Activated T-cell treated with anti-CD3 and anti-CD28 coated beads for 4 hours (primary cell): ENCODE measurements at places on chromosomes 7 and 10.

DNA sequence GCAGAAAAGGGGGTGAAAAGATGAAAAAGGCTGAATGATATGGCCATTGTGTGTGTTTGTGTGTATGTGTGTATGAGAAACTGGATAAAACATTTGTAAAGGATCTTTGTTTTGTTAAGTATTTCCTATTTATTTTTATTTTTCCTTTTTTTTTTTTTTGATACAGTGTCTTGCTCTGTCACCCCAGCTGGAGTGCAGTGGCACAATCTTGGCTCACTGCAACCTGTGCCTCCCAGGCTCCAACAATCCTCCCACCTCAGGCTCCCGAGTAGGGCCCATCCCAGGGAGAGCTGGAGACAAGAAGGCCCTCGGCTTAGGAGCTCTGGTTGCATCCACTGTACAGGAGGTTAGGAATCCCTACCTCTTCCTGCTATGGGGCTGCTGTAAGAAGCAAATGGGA, 6.9 kb upstream of the CALML5 start:
- no peak for DNase-seq

DNA sequence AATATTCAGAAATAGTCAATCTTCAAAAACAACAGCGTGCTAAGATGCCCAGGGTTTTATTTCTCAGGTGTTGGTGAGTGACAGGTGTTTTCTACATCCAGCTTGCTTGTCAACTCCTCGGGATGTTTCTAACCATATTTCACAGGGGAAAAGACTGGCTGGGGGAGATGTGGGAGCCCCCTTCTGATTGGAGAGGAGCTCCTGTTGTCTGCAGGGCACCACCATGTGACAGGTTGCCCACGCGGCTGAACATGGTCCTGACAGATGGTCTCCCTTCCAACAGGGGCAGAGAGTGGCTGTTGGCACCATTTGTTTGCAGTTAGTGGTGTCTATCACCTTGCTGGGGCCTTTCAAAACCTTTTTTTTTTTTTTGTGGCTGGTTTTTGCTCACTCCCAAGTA, 16.5 kb upstream of the GPR26 start:
- DNase-seq, result no peak

DNA sequence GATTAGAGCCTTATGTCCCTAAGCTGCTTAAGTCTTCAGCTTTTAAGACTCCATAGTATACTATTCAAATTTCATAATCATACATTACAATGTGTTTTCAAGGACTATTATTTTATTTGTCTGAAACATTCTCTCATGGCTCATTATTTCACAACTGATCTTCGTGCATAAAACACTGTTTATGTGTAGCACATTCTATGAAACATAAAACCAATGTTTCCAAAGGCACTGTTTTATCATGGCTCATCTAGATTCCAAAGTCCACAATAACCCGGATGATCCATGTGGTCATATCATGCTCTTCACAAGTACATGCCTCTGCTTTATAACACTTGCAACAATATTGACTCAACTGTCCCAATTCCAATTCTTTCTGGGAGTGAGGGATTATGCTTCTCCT, 806.1 kb downstream of the TNS3 start:
- no peak for DNase-seq

GRCh38 chr10:43076876-43077420, at the start of gene RET:
TSS of gene RET (plus strand) at chr10:43077069. CDS start at chr10:43077259, 190 bp downstream.
- DNase-seq, result no peak

DNA sequence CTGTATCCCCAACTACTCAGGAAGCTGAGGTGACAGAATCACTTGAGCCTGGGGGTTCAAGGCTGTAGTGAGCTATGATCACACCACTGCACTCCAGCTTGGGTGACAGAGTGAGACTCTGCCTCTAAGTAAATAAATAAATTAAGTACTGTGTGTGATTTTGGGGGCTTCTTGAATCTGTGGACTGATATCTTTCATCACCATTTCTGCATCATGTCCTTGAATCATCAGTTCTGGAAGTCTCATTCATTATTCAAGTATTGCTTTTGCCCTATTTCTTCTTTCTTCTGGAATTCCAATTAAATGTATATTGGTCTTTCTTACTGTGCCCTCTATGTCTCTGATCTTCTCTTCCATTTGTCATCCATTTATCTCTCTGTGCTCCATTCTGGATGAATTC, 46.7 kb upstream of the OPN4 start:
- no peak for DNase-seq

GRCh38 chr10:130329792-130330191, 193.6 kb downstream of the GLRX3 start:
- no peak for DNase-seq

DNA sequence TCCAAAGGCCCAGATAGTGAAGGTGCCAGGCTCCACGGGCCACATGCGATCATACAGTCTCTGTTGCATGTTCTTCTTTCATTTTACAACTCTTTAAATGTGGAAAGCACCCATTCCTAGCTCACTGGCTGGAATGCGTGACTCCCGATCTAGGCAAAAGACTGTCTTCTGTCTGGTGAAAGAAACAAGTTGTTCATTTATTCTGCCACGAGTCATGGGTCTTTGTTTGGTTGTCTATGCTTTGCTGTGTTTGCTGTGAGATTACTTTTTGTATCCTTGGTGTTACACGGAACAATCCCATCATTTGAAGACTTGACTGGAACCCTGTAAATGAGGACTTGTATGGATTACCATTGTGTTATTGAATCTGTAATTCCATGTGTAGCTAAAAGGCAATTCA, 41.9 kb downstream of the NPVF start:
- DNase-seq, result no peak

- no peak for DNase-seq
Observed at GRCh38 chr10:85916994-85917573, 449.5 kb downstream of the GRID1 start.

- DNase-seq, result no peak
Observed at GRCh38 chr7:151693140-151693539, 173.4 kb upstream of the RHEB start.

GRCh38 chr7:106617860-106618259, 43.1 kb downstream of the CCDC71L start:
- DNase-seq, result no peak

GRCh38 chr10:51447119-51447518, 252.3 kb downstream of the CSTF2T start:
- DNase-seq, result no peak

DNA sequence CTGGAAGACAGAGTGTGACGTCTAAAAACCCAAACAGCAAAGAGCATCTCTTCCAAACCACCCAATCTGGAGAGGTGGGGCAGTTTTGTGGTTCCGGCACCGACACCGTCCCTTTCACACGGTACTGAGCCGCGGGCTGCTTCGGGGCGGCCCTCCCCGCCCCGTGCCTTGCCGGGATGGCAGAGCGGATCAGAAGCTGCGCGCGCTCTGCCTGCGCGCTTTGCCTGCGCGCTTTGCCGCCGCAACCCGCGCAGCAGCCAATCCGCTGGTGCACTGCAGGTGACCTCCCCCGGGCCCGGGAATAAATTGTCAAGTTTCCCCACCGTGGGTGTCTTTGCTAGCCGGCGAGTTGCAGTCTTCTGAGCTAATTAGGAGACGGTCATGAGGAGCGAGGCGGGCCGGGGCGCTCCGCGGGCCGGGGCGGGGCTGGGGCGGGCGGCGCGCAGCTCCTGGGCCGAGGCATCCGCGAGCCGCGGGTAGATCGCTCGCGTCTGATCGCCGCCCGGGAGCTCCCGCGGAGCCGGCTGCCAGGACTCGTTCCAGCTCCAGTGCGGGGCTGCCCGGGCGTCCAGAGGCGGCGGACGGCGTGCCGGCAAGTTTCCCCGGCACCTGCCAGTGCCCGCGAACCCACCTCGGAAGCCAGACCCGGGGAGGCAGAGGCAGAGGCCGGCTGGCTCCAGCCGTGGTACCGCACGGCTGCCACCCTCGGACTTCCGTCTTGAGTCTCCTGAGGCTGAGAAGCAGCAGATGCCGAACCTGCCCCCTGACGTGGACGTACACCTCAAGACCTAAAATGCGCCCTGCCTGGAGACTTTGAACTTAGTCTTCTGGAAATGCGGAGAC, 536.0 kb upstream of the GALNT17 start:
- no peak for DNase-seq

DNA sequence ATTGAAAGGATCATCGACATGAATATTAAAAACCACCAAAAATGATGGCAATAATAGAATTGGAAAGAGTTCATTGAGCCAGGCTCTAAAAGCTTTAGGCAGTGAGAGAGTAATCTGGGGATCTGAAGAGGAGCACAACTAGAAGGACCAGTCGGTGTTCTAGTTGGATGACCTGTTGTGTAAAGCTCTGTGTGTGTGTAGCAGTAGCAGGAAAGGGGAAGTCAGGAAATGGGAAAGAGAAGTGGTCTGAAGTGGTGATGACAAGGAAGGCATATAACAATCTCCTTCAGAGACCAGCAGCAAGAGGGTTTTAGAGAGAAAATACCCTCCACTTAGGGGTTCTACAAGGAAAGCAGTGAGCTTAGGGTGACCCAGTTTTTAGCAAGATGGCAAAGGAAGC, 539.2 kb downstream of the HTR7 start:
- no peak for DNase-seq

- no peak for DNase-seq
Observed at GRCh38 chr10:119383174-119383856, 159.2 kb downstream of the RGS10 start.

- no peak for DNase-seq
Observed at GRCh38 chr7:127776776-127777386, 124.9 kb downstream of the SND1 start.

- DNase-seq, result no peak
Observed at GRCh38 chr7:149865437-149865836, 8.3 kb upstream of the ATP6V0E2 start.

GRCh38 chr7:77757589-77757988, 40.6 kb downstream of the TMEM60 start:
- no peak for DNase-seq

- no peak for DNase-seq
Observed at GRCh38 chr10:49133706-49134248, at the start of gene FAM170B. TSS of gene FAM170B (minus strand) at chr10:49134021. CDS start at chr10:49133918, 103 bp downstream.

DNA sequence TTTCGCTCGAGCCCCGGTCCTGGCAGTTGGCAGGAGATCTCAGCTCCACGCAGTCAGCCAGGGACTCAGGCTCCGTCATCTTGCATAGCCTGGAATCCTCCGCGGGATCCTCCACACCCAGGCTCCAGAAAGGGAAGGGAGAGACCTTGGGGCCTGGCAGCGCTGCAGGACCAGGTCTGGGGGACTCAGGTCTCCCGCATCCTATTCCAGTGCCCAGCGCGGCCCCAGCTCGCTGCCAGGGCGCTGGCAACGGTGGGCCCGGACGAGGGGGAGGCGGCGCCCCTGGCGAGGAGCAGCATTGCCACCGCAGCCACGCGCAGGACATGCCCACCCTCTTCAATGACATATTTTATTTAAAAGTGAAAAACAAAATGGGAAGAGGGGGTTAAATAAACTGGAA, 83.4 kb downstream of the LANCL2 start:
- DNase-seq, result no peak

- DNase-seq, result no peak
Observed at GRCh38 chr10:84432891-84433290, 104.5 kb downstream of the CCSER2 start.

- DNase-seq, result no peak
Observed at GRCh38 chr10:130758529-130758928, 553.0 kb downstream of the TCERG1L start.

DNA sequence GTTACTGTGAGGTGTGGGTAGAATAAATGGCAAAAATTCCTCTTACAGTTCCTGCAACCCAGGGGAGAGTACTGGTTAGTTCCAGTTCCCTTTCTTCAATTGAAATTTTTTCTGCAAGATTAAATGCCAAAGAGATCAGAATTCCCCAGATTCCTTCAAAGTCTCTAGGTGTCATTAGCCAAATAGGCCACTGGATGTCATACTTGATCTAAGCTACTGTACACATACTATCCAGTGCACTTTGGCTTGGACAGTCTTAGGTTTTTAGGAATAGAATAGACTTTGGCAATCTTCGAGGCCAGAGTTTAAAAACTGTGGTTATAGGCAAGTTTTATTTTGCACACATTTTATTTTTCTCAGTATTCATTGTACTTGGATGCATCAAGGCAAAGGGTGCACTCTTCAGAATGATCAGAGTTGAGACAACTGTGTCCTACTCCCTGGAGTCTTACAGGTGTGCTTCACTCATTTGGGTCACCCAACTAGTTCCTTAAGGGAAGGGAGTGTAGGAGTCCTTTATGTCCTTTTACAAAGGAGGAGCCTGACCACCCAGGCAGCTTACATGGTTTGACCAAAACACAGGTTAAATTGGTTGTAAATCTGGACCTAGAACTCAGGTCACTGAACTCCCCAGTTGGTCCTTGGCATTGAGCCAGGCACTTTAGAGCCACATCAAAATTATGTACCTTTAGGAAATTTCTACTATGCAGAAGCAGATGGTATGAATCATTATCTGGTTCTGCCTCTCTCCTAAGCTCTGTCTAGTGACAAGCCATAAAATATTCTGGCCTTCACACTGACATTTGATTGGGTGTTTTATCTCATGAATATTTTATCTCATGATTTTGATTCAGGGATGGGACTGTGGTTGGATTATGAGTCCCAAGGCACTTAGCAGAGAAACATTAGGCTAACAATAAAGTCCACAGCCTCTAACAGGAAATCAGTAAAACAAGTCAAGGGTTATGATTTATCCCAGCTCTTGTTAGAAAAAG, 49.5 kb downstream of the ASAH2B start:
- DNase-seq, result no peak

- DNase-seq, result no peak
Observed at GRCh38 chr10:114716811-114717404, 58.8 kb upstream of the ABLIM1 start.

DNA sequence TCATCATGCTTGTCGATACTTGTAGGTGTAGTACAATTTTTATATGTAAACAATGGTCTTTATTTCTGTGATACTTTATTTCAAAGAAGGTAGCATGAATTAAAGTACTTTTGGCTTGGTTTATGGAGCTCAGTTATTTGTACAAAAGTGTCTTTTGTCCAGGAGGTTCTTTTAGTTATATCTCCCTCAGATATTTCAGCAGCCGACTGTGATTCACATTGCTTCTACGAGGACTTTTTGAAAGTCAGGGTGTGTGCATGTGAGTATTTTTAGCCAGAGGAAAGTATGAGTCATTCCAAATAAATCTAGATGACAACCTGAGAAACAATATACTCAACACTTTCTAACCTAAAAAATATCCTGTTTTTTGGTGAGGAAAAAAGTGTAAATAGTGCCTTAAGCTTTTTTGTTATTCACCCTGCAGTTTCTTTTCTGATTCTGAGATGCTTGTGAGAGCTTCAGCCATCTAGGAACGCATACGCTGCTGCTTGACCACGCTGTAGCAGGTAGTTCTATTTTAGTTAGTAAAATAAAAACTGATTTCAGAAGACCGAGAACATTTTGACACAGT, 595 bp upstream of the SUN1 start:
- DNase-seq, result no peak

DNA sequence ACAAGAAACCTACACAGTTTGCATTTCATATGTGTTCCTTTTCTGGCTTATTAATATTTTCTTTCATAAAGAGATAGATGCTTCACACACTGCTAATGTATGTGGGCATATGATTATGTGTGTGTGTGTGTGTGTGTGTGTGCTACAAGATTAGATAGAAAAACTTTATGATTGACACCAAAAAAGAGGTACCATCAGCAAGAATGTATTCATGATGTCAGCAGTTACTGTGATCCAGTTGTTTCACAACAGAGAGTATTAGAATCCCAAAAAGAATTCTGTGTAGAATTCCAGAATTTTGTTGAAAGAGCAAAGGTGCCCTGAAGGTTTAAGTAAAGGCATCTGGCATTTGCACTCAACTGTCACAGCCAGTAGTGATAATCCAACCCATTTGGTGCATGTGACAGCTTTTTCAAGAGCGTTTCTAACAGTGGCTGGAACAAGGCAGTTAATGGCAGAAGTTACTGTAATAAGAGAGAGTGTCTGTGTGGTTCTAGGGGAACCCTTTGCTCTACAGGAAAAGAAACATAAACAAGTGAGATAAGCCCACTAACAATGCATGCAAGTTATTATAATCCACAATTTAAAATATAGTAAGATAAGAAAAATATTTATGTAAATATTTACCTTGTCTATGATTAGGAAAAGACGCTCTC, 16.6 kb downstream of the RELN start:
- DNase-seq, result no peak
